ENCODE measurements at places on chromosomes 16 and 17.

DNA sequence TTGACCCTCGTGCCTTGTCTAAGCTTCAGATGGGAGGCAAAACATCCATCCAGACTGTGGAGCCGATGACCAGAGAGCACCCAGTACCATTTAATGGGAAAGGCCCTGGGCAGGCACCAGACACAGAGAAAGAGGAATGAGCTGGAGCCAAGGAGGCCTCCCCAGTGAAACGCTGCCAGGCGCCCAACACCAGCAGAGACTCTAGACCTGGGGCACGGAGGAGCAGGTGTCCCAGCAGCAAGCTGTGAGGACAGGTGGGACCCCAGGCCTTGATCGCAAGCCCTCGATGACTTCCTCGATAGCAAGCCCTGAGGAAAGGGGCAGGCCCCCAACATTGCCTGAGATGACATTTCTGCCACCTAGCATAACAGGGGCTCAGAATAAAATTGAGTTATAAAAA, 62.2 kb upstream of the SIAH1 start:
- no peak for DNase-seq

DNA sequence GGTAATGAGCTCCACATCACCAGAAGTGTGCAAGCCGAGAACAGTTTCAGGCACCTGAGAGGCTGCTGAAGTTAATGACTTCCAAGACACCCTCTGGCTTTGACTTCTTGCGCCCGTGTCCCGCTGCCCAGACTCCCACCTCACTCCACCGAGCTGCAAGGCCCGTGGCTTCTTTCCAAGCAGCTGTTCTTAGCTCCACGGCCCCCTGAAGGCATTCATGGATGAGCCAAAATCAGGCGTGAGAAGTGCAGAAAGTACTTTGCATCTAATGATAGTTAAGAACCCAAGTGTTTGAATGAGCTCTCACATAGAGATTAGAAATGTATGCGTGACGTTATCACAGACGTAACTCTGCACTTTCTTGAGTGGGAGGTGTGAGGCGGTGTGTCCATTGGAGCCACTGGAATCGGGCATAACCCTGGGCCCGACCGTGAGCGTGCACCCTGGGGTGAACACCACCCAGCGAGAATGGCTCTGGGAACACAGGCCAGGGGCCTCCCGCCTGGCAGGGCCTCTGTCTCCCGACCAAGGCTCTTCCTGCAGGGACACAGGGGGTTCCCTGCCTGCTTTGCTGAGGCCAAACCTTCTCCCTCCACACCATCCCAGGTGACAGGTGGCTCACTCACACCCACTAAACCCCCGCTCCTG, 11.0 kb downstream of the NPTX1 start:
- DNase-seq: no peak

DNA sequence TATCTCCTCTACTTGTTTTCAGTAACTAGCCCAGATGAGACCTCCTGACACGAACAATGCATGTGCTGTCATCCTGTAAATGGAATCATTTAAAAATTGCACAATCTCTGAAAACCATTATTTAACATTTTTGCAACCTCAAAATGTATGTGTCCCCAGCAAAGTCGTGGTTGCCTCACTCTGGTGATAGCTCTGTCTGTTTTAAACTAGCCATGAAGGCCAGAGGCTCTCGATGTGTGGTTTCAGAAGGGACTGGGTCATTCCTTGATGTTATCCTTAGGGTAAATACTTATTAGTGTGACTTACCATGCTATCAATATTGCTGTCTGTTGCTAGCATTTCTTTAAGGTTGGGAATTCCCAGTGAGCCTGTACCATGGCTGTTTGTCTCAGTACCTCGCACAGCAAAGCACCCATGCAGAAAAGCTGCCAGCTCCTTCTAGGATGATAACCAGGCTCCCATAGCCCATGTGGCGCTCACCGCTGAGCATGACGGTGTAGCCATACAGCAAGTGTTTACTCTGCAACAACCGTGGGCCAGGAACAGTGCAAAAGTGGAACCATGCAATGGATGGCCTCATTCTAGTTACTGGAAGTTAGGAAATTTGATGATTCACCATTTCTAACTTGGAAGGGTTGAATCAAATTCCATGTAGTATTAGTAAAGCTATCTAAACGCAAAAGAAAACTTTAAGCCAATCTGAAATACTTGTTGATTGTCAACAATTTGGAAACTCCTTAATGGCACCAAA, 2.9 kb upstream of the PGS1 start:
- no peak for DNase-seq

- no peak for DNase-seq
These were observed 1529.0 kb downstream of the CDH11 start for GRCh38 chr16:63592852-63593251.

DNA sequence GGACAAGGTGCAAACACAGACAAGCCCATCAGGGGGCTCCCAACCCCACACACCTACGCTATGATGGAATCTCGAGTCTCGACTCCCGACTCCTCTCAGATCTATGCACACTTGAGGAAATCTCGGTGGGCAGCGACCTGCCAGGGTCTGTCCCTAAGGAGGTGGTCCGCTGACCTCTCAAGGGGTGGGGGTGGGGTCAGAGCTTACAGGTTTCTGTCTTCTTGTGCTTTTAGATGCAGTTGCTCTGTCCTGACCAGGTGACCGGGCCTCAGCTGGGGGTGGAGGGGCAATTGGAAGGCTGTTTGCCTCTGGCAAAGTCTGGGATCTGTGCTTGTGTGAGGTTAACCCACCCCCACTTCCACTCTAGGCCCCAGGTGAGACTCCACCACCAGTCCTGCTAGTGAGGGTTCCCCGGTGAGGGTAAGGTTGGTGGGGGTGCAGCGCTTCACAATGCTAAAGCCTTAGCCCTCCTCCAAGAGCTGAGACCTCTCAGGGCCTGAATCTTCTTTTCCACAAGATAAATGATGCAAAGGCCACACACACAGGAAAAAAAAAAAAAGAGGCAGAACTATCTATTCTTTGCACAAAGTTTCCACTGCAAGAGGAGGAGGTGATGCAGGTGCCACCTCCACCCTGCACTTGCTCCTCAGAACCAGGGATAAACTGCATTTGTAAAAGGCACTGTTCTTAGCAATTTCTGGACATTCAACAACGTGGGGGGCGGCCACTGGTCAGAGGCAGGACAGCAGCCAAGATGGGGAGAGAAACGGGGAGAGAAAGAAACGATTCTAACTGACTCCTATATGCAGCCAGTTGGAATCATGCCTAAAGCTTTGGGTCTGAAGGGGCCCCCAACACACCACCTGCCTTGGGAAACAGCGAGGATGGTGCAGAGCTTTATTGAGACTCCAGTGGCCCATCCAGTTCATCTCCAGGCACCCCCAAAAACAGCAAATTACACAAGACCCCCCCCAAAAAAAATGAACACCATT, 4.1 kb downstream of the CISD3 start:
- no peak for DNase-seq

DNA sequence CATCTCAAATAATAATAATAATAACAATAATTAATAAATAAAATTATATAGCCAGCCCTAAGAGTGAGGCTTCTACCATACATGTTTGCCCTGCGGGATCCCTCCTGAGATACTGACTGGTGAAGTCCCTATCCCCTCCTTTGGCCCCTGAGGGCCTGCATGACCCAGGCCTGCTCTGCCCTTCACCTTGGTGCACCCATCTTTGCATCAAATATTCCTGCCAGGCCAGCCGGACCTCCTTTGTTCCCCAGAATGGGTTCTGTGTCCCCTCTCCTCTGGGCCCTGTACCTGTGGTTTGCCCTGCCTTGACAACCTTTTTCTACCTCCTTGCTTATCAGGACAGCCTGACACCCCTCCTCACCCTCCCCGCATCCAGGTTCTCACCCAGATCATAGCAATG, 2.0 kb upstream of the RNF112 start:
- no peak for DNase-seq

- DNase-seq: no peak
These were observed 230.3 kb downstream of the MAP2K4 start for GRCh38 chr17:12250973-12251372.

GRCh38 chr17:83064732-83065659, 14.4 kb upstream of the METRNL start:
- DNase-seq: no peak

GRCh38 chr16:85586380-85587104, 26.6 kb upstream of the GSE1 start:
- no peak for DNase-seq

DNA sequence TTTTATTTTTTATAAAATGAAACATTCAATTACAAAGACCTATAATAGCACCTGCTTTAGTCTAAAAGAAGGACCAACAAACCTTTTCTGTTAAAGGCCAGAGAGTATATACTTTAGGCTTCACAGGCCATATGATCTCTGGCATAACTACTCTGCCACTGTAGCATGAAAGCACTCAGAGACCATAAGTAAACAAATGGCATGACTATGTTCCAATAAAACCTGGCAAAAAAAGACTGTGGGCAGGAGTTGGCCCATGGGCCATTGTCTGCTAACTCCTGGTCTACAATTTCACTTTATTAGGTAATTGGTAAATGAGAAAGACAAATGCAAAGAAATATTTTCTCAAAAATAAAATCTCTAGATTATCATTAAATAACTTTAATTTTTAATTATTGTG, 14.9 kb downstream of the CEP112 start:
- no peak for DNase-seq

DNA sequence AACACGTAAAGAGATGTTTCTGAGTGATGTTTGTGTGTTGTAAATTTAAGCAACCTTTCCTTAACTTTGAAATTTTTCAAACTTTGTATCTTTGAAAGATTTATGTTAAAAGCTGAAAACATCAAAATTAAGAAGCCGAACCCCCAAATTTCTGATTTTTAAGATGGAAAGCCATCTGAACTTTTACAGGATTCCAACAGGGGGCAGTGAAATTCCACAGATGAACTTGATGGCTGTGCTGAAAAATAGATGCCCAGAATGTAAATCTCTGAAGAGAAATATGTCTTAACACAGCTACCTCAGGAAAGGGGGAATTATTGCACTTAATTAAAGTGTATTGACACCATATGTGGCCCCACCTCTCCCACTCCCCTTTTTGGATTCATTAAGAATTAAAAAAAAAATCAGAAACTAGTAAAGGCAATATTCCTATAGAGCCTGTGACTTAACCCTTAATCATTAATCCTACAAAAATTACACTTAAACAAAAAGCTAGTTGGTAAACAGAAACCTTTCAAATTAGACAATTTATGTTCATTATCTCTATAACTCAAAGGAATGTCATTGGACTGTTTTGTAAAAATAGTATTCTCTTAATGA, 597.9 kb downstream of the KCNJ2 start:
- DNase-seq: peak; percentile 7

GRCh38 chr16:51391798-51392511, 240.9 kb upstream of the SALL1 start:
- DNase-seq: no peak

GRCh38 chr17:539066-539465, 175.6 kb downstream of the VPS53 start:
- DNase-seq: no peak

DNA sequence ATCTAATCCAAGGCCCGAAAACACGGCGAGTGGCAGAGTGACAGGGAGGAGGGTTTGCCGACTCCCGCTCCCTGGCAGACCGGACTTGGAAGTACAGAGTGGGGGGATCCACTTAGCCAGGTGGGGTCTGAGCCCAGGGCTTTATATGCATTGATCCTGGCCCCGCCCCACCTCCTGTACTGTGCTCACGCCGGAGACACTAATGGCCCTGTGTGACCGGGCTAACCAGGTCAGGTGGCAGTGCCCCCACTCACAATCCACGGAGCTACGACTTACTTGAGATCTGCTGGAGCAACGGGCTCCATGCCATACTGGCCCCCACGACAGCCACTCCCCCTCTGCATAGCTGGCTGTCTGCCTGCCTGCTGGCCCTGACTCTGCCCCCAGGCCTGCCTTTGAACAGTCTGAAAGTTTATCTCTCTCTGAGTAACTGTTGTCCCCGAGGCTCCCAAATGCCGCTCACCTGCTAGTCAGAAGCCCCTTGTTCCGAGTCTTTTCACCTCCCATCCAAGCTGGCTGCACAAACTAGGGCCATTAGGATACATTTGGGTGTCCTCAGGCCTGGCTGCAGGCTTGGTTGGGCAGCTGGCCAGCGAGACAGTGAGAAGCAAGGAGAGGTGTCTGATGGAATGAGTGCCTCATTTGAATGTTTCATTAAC, 28.0 kb downstream of the CACNA1G start:
- peak; percentile 47 for DNase-seq

DNA sequence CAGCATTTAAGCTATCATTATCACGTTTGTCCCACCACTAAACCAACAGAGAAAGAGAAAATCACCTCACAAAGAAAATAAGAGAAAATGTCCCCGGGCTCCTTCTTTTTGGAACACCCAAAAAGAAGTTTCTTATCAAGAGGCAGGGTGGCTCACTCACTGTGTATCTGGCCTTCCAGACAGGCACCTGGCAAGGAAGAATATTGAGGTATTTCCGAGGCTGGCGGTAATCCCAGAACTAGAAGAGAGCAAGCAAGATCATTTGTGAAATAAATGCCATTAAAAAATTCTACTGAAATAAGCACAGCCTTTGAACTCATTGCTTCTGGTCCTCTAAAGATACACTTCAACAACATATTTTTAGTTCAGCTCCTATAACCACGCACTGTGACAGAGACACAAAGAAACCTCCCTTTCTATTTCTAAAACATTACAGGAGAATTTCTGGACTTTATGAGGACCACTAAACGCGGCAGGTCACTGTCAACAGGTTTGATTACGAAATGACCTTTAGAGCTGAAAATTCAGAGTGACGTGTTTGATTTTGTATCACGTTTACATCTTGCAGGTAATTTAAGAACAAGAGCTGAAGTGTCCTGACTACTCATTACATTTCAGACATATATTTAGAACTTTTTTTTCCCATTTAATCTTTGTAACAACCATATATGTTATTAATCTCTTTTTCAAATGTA, 61.0 kb downstream of the WDR59 start:
- no peak for DNase-seq

DNA sequence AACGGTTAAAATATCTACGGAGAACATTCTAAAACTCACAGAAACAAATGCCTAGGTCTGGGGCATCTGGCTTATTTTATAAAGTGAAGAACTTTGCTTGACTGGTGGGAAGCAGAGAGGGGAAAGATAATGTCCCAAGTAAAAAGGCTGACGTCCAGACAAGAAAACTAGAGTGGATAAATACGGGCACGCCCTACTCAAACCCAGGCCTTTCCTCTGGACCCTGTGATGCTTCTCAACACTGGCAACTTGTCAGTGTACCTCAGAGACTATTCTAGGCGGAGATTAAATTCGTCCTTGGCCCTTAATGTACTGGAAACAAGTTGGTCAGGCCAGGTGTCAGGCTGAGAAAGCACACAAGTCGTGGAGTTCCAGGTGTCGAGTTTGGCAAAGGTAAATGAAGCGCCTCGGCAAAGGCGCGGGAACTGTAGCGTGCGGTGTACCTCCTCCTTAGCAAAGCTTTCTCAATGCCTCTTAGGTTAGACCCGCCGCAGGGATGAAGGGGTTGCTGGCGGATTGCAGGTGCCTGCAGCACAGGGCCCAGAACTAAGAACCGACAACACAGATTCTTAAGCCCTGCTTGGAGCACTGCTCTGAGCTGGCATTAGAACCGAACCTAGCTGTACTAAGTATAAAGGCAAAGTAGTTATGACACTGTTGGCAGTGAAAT, 668 bp upstream of the UNK start:
- DNase-seq: no peak

DNA sequence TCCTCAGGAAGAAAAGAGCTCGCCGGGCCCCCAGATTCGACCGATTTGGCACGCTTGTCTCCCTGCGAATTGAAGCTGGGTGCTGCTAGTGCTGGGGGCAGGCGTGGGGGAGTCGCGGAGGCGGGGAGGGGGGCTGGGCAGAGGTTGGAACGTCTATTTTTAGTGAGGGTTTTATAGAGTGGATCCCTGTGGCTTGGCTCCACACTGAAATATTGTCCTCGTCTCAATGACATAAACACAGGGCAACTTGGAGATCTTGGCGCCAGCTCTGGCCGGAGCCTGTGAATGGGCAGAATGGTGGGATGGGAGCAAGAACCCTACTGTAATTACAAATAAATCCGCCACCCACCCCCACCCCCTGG, 15.7 kb upstream of the NOG start:
- DNase-seq: no peak

Measured in cerebellum (tissue), 4 donors.